ENCODE measurements at places on chromosomes 7 and 10.

DNA sequence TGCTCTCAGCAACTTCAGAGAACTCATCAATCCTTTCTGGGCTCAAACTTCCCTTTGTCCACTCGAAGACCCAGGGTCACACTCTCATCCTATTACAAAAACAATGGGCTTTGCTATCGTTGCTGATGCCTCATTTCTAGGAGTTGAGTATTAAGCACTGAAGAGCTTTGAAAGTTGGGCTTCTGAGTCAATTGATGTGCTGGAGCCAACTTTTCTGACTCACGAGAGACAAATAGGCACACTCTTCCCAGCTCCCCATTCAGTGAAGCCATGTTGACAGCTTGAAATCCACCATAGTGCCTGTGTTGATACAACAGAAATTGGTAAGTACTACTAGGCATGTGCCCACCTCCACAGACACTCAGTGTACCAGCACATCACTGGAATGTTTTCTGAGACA, 97.5 kb upstream of the PRSS58 start:
- no peak for DNase-seq

DNA sequence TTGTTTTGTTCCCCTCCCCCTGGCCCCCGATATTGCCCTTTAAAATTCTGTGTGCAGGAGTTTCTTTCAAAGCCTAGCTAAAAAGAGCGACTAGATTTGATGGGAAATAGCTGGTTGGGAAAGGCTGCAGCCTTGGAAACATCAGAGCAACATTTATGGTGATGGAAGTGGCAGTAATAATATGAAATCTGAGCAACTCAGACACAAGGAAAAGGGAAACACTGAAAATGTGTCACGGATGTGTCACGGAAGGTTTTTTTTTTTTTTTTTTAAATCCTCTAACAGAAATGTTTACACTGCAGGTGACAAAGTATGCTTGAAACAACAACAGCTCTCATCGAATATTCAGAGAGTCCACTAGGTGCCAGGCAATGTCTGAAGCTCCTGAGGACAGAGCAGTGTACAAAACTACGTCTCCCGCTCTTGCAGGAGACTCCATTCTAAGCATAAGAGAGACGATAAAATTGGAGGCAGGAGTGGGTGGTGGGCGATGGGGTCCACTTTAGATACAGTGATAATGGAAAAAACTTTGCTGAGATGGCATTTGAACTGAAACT, 143.0 kb downstream of the RSU1 start:
- no peak for DNase-seq

DNA sequence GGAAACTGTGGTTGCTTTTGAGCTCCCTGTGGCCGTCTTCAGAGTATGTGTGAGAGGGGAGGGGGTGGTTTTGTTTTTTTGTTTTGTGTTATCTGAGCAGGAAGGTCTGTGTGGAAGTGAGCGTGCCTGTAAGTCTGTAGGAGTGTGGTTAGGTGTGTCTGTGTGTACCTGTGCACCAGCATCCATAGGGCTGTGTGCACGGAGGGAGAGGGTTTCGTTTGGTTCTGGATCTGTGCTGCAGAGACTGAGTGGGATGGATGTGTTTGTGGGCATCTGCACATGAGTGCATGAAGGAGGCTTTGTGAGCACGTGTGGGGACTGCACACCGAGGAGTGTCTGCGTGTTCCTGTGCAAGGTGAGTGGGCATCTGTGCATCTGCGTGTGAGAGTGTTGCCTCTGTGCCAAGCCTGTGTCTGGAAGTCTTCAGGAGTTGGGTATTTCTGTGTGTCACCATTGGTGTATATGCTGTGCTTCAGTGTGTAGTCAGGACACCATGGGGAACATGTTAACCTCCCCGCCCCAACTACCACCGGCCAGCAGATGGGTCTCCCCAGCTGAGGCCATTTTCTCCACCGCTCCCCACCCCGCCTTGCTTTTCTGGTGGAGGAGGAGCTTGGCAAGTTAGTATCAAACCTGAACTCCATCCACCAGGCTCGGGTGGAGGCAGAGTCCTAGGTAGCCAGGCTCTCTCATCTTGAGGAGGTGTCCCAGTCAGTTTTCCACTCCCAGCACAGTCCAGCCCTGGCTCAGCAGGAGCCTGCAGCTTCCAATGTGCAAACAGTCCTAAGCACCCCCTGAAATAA, 7.1 kb upstream of the TLX1 start:
- DNase-seq, result no peak

- no peak for DNase-seq
Observed at GRCh38 chr7:137342265-137342664, 1.3 kb downstream of the PTN start.

GRCh38 chr10:130715686-130716670, 579.8 kb downstream of the GLRX3 start:
- no peak for DNase-seq

- no peak for DNase-seq
Observed at GRCh38 chr10:22621726-22622125, 92.7 kb downstream of the PIP4K2A start.

- DNase-seq, result no peak
Observed at GRCh38 chr7:34734771-34735170, 76.8 kb downstream of the NPSR1 start.

- no peak for DNase-seq
Observed at GRCh38 chr7:106770191-106770590, 94.9 kb upstream of the PIK3CG start.

DNA sequence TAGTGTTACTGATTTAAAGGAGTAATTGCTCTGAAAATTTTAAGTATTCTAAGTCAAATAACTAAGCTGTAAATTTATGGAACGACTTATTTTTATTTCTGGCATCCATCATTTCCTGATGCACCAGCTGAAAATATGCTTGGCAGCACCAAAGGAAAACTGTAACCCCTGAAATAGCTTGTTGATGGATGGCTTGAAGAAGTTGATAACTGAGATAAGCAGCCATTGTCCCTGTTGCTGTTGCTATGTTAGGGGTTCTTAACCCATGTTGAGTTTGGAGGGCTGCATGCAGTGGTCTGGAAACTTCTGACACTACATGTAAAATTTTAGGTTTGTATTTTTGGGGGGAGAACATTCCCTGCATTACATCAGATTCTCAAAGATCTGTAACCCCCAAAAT, 30.6 kb downstream of the RPA3 start:
- no peak for DNase-seq

GRCh38 chr10:5742116-5742515, 57.5 kb downstream of the TASOR2 start:
- DNase-seq, result no peak

- no peak for DNase-seq
Observed at GRCh38 chr10:62475551-62475950, 101.4 kb downstream of the ZNF365 start.

DNA sequence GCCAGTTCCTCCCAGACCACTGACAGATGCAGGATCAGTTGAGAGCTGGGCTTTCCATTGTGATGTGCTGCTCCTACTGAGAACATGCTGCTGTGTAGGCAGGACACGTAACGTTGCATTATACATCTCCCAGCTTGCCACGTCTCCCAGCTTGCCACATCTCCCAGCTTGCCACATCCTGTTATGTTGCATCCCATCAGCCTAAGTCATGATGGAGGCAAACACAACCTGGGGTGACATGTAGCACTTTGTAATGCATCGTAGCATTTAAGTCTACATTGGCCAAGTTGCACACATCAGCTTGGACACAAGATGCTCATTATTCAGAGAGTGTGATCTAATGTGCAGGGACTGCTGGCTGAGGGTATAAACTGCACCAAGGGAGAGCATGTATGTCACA, 73.3 kb upstream of the CHCHD3 start:
- DNase-seq, result no peak

GRCh38 chr10:13536674-13537366, 8.0 kb upstream of the BEND7 start:
- DNase-seq, result no peak

DNA sequence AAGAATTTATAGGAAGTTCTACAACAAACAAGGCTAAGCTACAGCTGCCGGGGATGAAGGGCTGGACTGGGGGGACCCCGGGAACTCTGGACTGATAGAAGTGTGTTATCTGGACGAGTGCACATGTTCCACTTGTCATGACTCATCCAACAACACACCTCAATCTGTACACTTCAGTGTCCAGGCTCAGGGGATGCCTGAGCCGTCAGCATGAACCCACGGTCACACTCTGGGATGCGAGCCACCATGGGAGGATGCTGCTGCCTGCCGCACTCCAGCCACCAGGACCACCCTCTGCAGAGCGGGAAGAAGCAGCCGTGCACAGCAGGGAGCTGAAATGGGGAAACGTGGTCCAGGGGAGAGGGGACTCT, 67.5 kb downstream of the MAD1L1 start:
- DNase-seq, result no peak

DNA sequence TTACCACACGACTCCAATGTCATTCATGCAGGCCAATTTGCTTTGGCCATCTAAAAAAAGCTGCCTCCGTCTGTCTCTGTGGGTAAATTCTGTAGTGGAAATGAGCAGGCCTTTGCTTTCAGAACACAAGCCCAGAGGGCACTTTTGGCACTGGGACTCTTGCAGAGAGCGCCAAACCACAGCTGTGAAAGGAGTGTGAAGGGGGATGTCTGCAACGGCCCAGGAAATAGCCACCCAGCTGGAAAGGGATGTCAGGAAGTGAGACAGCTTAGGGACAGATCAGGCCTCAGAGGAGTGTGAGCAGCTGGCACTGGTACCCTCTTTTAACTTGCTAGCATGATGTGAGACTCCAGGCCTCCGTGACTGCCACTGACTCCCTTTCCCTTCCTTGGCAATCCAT, 152.4 kb downstream of the DKK1 start:
- no peak for DNase-seq

- DNase-seq, result no peak
Observed at GRCh38 chr7:111400088-111400487, 162.2 kb downstream of the IMMP2L start.

DNA sequence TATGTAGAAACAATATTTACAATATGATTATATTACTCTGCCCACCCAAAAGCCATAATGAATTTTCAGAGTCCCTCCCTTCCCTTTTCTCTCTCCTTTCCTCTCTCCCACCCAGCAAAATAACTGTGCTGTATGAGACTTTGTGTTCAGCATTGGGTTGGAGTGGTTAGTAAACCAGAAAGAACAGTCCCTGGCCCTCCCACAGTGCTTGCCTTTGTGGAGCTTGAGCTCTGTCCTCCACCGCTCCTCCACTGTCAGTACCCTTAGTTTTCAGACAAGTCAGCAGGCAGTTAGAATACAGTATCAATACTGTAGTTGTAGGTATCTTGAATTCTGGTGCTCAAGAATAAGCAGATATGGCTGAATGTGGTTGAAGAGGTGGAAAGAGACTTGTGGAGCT, 92.7 kb downstream of the CDK14 start:
- no peak for DNase-seq

- no peak for DNase-seq
Observed at GRCh38 chr10:80493522-80494051, 39.5 kb downstream of the TSPAN14 start.

DNA sequence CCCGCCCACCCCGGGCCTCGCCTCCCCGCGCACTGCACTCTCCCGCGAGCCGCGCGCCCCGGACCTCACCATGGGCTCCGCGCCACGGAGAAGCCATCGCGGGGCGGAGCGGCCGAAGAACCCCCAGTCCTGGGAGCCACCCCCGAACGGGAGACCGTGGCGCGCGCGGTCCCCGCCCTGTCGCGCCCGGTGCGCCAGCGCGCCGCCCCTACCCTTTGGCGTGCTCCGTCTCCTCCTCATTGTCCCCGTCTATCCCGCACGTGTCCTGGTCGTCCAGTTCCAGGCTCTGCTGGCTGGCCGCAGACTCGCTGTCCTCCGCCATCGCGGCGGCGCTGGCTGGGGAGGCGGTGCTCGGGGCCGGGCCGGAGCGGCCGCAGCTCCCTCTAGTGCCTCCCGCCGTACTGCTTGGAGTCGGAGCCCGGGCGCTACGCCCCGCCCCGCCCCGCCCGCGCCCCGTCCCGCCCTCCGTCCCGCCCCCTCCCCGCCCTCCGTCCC, at the start of gene NMT2:
TSS of gene NMT2 (minus strand) at position 403 of the 495 bp plus-strand sequence. CDS start at position 322, 81 bp downstream.
- DNase-seq, result no peak

DNA sequence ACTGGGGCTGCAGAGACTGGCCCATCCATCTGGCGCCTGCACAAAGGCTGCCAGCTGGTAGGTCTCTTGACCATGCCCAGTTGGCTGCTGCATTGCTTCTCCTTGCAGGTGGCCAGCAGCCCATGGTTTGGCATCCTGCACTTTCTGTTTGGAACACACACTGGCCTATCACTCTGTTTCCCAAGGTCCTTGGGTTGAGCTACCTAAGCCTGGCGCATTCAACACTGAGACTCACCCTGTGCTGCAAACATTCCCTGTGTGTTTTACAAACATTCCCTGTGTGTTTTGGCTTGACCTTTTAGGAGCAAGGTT, 55.5 kb downstream of the TACR2 start:
- no peak for DNase-seq

DNA sequence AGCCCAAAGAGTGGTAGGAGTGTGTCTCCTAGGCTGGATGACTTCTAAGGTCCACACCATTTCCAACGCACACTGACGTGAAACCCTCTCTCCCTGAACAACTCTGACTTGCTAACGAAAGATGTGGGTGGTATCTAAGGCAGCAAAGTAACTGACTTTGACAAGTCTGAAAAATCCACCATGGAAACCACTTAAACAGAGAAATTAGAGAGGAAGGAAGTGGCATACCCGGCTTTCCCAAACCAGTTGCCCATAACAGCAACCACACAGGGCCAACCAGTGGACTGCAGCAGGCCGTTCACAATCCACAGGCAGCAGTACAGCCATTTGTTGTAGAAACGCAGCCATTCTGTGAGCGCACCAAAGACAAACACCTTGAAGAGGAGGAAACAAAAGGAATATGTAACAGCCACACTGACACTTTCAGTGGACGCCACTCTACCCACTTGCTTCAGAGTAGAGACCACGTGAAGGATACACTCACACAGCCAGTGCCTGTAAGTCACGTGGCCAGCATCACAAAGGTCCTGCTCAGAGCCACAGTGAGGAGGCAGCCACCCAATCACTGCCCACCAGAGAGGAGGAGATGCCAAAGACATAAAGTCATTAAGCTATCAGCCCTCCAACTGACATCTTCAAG, 39.8 kb downstream of the SLC37A3 start:
- peak; percentile 60 for DNase-seq

- DNase-seq, result no peak
Observed at GRCh38 chr7:976901-977325, 1.6 kb upstream of the COX19 start.

GRCh38 chr7:120550494-120551048, 277.6 kb downstream of the KCND2 start:
- no peak for DNase-seq

- no peak for DNase-seq
Observed at GRCh38 chr7:505171-505570, 14.5 kb downstream of the PDGFA start.

DNA sequence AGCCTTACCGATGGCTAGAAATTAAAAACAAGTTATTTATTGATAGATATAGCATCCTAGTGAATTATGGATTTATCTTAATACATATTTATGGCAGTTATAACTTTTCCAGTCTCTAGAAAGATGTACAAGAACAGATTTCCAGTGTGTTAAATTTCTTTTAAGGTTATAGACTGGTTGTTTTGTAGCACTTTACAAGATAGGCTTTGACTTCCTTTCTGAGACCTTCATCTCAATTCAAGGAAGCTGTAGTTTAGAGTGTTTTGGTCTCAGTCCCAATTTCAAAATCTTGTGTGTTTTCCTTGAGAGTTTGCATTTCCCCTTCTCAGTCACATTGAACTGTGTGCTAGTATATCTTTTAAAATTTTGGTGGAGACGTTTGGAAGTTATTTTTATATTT, 30.1 kb downstream of the PLEKHA1 start:
- DNase-seq, result no peak

All from activated CD4-positive, alpha-beta memory T cell treated with anti-CD3 and anti-CD28 coated beads, Interleukin-2, amount 10 ng/mL, durations not matched to agents 7 days and 5 days (primary cell).